Thoracic aorta (tissue), 2 donors: ENCODE measurements at places on chromosomes 12 and 14. TPM values are rescaled to one million over a fixed set of nuclear protein-coding genes. Genes with fewer than 3 reads are reported as not detected.

CCDC175 gene
- total RNA-seq = not detected

SPX gene
- total RNA-seq = 0.81 TPM

- peak; percentile 73 for DNase-seq
Measured at GRCh38 chr12:57844709-57845477, 1.6 kb downstream of the CTDSP2 start.

DNA sequence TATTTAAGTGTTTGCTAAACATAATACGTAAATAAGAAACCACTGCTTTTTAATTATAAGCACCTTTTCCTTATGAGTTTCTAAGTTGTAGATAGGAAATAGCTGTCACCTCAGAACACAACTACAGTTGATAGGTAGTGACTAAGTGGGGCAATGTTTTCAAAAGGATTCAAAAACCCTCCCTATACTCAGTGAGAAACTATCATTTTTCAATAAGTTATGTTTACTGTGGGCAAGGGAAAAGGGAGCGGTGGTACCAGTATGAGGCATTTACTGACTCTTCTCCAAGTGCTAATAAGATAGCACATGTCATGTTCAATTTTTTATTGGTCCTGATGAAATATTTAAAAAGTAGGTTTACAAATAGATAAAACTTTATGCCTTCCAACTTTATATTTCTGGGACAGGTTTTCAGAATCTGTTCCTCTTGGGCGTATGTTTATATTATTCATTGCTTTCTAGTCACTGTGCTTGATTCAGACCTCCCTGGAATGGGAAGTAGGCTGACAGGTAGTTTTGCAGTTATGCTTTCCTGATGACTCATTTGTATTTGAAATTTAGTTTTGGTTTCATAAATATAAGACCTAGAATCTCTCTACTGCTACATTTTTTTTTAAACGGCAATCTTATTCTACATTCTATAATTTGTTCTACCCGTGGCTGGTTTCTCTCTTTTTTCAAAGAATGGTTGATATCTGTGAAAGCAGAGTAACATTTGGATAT, 153.1 kb downstream of the TMEM117 start:
- no peak for DNase-seq

RPGRIP1 gene
- total RNA-seq = not detected

GRCh38 chr12:96520767-96521166, 31.4 kb downstream of the CFAP54 start:
- DNase-seq = no peak

STXBP6 gene
- 4.4 TPM for total RNA-seq

SIVA1 gene
- 320 TPM for total RNA-seq

GRCh38 chr14:52185178-52185577, 82.3 kb upstream of the PTGDR start:
- no peak for DNase-seq

- peak; percentile 82 for DNase-seq
Measured at GRCh38 chr12:124512667-124513296, 54.6 kb downstream of the NCOR2 start.

MYG1 gene
- total RNA-seq = 23.4 TPM

- no peak for DNase-seq
Measured at GRCh38 chr14:26897196-26897595, 299.4 kb upstream of the NOVA1 start.

SNRPF gene
- 9.1 TPM for total RNA-seq

- no peak for DNase-seq
Measured at GRCh38 chr14:98705871-98706300, 566.1 kb downstream of the BCL11B start.

- no peak for DNase-seq
Measured at GRCh38 chr12:39380090-39380489, 62.8 kb downstream of the KIF21A start.

DNA sequence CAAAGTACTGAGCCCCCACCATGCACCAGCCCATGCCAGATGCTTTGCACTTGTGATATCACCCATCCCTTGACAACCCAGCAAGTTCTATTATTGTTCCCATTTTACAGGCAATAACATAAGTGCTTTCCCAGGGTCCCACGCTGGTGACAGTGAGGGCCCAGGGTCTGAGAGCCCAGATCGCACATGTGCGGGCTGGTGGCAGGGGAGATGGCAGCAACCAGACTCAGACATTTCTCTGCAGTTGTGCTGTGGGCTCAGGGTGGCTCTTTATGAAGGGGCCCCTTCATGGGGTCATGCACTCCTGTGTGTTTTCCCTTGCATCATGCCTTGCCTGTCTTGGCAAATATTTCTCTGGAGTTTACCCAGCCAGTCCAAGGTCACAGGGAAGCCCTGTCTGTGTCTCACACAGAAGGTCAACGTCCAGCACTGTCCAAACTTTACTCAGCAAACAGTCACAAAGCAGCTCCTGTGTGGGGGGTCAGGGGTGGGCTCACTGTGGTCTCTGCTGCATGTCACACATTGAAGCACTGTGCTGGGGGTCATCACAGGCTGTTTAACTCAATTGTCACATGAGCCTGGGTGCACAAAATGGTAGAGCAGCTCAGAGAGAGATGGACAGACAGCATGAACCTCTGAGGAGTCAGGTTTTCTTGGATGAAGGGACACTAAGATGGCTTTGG, 12.7 kb downstream of the SERPINA5 start:
- DNase-seq = no peak

KRT78 gene
- total RNA-seq = not detected

GRCh38 chr14:88563845-88564244, 1.0 kb downstream of the ZC3H14 start:
- DNase-seq = no peak
